ENCODE measurements at places on chromosomes 13 and 19.
A peak's percentile ranks its signal among the peaks of the same experiment; 100 is the strongest.

GRCh38 chr13:110475550-110476219 is 85.8 kb downstream of the RAB20 start:
- no peak for DNase-seq

- DNase-seq: no peak
Measured at GRCh38 chr19:1858412-1859081, 4.8 kb downstream of the KLF16 start.

- DNase-seq: no peak
Measured at GRCh38 chr13:70448820-70449219, 340.6 kb upstream of the KLHL1 start.

DNA sequence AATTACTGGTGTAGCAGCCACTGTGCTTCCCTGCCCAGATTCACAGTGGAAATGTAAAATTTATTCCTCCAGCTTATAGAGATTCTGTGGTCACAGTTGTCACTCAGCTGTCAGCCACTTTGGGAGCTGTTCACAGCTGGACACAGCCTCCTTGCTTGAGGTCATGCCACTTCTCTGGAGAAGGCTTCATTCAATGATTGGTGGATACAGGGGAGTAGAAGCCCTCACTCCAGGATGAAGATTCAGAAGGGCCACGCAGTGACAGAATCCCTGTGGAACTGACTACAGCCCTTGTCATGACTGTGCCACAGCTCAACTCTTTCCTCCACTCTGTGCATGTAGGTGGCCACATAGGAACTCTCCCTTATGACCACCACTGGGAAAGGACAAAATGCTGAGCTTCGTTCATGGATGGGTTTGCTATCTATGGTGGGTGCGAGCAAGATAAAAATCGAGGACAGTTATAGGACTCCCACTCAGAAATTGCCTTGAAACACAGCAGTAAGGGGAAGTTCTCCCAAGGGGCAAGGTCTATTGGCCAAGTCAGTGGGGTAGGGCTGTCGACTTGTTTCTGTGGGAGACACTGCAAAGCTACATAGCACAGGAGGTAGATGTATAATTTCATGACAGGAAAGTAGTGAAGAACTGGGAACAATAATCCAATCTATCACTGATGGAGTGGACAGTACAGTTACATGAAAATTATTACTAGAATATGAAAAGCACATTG is 98.7 kb downstream of the CCNA1 start:
- DNase-seq: no peak

- DNase-seq: no peak
Measured at GRCh38 chr13:72963762-72964161, 95.0 kb upstream of the KLF5 start.

DNA sequence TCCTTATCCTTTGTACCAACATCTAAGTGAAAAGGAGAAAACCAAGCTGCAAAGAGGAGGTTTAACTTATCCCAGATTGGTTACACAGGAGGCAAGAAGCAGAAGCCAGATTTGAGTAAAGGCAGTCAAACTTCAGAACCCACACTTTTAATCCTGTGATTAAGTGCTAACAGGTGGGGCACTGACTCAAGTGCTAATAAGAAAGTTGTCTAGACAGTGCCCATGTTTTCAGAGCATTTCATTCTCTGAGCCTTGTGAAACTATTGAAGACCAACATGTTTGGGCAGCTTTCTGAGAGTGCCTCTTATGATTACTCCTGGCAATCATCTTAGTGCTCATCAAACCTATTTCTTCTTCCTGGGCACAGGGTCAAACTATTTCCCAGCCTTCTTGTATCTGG is 380.8 kb downstream of the KCNRG start:
- no peak for DNase-seq

DNA sequence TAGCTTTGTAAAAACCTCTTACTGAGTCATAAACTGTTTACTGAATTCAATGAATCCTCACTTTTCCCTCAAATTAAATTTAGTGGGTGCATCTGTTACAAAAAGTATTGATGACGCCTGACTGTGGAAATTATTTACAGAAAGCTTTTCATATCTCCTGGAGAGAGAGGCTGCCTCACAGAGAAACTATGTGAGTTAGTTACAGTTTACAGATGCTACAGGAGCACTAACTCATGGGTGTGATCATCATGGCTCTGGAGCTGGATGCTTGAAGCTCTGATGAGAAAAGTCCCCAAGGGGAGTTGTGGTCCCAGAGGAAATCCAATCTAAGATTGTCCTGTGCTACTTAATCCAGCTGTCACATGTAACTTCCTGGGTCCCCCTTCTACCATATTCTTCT is 590.8 kb downstream of the LMO7 start:
- DNase-seq: no peak

DNA sequence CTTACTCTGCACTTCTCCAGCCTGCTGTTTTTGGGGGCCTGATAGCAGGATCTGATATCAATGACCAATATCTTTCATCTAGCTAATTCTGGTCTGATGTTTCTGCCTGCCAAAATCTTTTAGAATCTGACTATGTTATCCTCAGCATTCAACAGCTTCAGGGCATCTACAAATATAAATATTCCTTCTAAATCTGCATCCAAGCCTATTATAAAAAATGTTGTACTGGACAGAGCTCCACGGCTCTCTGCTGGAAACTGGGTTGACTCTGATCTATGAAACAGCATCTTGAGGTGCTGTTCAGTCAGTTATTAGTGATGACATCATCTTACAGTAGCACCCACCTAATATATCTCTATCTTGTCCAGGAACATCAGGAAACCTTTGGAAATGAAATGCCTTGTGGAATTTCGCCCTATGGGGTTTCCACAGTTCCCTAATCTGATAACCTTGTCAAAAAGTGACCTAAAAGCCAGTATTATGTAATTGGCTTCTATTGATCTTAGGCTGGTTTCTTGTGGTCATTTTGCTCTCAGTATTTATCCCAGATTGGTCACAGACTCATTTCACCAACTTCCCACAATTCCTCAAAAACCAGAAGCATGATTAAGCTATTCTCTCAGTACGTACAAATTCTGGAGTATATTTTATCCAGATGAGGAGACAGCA is 33.0 kb downstream of the ERICH6B start:
- DNase-seq: no peak

- DNase-seq: no peak
Measured at GRCh38 chr13:76942363-76942762, 5.9 kb upstream of the ACOD1 start.

DNA sequence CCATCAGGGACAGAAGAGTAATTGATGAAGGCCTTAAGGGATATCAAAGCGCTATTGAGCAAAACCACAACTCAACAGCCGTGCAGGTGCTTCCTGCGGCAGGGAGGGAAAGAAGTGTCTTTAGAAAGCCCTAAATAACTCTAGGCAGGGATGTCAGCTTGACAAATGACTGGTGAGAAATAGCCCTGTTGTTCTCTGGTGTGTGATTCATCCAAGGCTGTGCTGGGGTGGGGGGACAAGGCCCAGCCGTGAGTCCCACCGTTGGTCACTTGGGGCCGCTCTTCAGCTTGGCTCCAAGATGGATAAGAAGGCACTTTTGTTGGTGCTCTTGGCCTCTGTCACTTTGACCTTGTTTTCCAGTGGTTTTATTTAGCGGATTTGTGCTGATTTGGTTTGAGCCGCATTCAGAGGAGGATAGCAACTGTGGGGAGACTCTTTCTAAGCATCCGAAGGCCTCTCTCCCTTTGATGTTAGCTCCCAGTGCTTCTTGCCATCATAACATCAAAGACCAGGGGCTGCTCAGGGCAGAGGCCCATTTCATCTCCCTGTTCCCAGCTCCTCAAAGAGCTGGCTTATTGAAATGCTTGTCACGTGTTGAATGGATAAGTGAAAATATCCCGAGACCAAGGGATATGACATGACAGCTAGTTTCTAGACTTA is 130.3 kb upstream of the SERP2 start:
- no peak for DNase-seq

DNA sequence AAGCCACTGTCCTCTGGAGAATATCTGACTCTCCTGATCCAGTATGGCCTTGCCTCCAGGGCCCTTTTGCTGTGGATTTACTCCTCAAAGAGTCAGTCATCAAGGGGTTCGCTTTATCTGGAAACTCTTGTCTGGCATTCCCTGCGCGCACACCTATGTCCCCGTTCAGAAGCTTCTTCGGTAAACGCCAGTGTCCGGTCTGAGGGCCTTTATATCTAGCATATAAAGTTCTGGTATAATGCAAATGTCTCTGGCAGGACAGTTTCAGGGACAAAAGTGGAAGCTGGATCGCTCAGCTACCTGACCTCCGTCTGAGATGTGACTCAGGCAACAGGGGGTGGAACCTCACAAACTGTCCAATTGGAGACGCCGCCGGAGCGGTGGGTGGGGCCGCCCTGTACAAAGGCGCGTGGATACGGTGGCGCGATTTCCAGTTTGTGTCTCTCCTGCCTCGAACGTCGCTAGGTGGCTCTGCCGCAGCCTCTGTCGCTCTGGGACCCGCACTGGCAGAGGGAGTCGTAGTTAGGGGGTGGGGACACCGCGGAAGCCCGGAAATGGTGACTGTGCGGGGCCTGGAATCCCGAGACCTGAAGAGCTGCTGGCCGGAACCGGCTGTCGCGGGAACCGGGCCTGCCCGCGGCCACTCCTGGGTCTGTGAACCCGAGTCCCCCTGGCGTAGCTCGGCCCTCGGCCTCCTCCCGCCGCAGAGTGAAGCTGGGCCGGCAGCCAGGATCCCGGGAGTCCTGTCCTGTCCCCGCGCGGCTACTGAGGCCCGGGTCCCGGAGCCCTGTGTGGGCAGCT is 10.6 kb upstream of the ZNF709 start:
- DNase-seq: peak; percentile 85

DNA sequence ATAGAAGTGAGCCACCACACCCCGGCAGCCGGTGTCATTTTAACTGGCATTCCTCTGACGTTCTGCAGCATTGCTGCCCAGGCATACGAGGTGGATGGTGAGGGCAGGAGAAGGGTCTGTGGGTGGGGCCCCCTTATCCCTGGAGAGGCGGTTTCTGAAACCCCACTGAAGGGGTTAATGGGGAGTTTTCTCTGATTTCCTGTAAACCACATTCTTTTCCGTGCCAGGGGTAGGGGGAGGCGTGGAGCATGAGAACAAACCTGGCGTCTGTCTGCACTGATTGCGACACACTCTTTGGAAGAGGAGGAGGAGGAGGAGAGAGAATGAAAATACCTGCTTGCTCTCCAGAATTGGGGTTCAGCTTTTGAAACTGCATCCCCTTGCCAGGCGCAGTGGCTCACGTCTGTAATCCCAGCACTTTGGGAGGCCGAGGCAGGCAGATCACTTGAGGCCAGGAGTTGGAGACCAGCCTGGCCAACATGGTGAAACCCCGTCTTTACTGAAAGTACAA is 2.7 kb upstream of the C3 start:
- DNase-seq: no peak

DNA sequence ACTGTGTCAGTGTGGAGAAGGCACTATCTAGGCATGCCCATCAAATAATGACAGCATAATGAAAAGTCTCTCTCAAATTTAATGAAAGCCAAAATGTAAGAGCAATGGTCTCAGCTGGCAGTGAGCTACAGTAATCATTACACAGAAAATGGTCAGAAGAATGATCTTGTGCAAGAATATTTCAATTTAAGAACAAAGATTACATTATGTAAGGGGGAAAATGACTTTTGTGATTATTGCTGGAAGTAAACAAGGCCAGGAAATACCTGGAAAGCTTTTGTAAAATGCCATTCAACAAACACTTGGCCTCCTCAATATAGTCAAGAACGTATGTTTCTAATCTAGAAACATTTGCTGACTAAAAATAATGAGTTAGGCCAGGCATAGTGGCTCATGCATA is 89.1 kb downstream of the CAB39L start:
- no peak for DNase-seq

DNA sequence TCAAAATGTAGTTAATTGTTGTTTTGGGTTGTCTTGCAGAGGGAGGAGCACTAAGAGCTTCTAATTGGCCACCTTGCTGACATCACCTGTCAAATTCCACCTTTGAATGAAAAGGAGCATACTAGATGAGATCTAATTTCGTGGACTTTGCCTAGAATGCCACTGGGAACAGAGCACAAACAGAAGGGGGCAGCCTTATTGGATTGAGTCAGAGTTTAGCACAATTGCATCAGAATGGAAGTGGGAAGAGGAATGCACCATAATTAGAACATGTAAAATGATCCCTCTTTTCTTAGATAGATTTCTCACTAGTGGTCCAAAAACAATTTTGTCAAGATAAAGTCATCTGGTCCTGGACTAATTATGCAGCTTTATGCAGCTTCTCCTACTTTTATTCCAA is 1552.2 kb downstream of the PCDH9 start:
- no peak for DNase-seq

DNA sequence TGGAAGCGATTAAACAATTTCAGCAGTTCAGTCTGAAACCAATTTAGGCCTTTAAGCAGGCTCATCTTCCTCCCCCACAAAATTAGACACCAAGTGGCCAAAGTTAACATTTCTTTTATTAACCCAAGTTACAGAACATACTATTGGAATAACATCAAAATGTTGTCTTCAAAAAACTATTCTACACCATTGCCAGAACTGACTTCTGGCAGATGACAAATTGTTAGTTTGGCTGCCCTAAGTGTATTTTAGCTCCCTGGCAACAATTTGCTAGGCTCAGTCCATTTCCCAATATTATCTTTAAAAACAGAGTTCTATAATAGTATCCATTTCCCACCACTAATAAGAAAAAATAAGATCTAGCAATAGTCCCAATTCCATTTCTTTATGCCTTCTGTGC is 107.8 kb downstream of the SGCG start:
- no peak for DNase-seq

DNA sequence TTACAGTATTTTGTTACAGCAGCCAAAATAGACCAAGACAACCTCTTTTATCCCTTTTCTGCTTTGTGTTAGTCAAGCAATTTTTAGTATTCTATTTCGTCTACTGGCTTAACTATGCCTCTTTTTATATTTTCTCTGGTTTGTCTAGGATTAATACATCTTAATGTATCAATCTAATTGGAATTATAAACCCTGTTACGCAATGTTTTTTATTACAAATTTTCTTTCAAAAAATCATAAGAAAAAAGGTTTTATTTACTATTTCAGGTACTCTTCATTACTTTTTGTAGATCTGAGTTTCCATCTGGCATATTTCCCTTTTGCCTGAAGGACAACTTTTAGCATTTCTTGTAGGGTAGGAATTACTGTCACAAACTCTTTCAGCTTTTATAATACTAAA is 275.3 kb downstream of the DIAPH3 start:
- DNase-seq: no peak

DNA sequence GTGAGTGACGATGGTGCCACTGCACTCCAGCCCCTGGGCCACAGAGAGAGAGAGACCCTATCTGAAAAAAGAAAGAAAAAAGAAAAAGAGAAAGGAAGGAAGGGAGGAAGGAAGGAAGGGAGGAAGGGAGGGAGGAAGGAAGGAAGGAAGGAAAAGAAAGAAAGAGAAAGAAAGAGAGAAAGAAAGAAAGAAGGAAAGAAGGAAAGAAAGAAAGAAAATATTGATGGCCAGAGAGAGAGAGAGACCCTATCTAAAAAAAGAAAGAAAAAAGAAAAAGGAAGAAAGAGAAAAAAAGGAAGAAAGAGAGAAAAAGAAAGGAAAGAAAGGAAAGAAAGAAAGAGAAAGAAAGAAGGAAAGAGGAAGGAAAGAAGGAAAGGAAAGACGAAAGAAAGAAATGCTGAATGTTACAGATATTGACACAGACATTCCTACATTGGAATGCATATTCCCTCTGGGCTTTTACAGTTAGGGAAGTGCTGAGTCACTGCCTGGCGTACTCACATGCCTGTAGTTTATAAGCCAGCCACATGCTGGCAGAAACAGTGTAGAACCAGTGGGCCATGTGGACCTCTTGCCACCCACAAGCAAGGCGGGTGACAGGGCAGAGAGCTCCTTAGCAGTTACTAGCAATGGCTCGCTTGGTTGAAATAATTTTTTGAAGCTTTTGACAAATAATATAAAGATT is 34.6 kb upstream of the SLC46A3 start:
- DNase-seq: no peak
